Activated CD4-positive, alpha-beta T cell treated with anti-CD3 and anti-CD28 coated beads for 1 hour (primary cell): ENCODE measurements at places on chromosomes 7 and 10.

DNA sequence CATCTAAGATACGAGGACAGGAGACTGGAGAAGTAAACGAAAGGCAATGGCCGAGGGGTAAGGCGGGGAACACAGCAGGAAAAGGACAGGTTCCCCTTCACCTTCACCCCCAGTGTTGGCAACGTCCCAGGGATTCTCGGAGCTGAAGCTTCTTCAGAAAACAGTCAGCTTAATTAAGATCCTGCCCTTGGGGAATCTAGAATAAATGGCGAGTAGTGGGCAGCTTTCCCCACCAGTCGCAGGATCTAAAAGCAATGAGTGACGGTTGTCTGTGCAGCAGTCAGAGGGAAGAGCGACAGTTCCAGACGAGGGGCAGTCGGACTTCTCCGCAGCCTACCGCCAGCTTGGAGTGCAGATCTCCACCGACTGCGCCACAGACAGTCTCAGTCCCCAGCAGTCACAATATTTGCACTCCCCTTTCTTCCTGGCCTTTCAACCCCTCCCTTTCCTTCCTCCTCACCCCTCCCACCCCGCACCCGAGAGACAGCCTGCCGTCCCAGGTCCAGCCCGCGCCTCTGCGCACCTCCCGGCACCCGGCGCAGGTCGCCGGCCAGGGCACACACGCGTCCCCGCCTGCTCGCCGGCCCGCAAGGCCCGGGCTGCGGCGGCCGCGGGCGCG is 10.9 kb upstream of the SP8 start:
- DNase-seq, result no peak

GRCh38 chr10:92678206-92678605 is 11.5 kb upstream of the HHEX start:
- DNase-seq, result no peak

GRCh38 chr7:140195859-140196258 is 19.1 kb upstream of the KDM7A start:
- no peak for DNase-seq

GRCh38 chr10:130927157-130927556 is 384.4 kb downstream of the TCERG1L start:
- DNase-seq, result no peak

DNA sequence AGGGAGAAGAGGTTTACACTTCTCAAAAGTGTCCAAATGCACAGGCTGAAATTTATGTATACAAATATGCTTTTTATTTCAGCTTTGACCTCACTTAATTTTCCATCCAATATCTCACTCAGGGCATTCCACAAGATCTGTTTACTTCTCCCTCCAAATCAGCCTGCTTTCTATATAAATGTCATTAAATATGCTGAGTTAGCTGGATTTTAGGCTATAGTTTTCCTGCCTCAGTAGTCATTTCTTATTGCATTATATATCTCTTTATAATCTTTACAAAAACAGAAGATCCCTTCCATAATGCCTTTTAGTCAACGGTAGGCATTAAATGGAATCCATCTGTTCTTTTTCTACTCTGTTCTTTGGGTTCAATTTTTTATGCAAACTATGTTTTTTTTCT is 71.7 kb upstream of the KCND2 start:
- no peak for DNase-seq

- no peak for DNase-seq
Measured at GRCh38 chr7:121167971-121168370, 160.8 kb upstream of the WNT16 start.

- no peak for DNase-seq
Measured at GRCh38 chr10:61747307-61747706, 84.6 kb downstream of the CABCOCO1 start.

DNA sequence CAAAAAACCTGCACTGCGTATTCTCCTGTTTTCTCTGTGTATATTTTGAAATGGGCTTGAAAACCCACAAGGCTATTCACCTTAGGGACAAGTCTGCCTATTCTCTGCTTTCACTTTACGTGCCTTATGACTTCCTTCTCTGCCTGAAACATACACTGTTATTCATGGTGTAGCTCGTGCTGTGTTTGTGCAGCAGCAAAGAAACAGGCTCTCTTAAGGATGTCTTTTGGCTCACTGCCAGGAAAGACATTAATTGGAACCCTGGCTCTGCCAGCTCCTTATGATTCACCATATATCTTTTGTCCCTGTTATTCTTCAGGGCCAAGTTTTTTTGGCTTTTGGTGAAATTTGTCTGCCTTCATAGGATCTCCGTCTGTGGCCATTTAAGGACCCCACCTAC is 92.4 kb downstream of the TMEM106B start:
- no peak for DNase-seq

GRCh38 chr7:1936531-1937251 is 266.6 kb downstream of the ELFN1 start:
- no peak for DNase-seq

DNA sequence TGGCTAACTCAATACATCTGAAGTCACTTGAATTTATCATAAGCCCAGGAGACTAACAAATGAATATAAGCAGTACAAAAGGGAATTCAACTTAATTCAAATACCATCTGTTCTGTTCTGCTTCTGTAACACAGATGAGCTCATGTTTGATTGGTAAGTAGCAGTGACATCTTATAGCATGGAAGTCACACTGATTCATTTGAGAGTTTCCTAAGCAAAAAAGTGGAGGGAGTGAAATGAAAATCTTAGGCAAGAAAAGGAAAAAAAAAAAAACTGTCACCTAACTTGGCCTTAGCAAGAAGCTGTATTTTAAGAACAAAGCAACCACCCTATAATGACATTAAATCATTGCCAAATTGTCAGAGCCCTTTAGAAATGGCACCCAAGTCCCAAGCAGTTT is 49.5 kb downstream of the SMURF1 start:
- no peak for DNase-seq

DNA sequence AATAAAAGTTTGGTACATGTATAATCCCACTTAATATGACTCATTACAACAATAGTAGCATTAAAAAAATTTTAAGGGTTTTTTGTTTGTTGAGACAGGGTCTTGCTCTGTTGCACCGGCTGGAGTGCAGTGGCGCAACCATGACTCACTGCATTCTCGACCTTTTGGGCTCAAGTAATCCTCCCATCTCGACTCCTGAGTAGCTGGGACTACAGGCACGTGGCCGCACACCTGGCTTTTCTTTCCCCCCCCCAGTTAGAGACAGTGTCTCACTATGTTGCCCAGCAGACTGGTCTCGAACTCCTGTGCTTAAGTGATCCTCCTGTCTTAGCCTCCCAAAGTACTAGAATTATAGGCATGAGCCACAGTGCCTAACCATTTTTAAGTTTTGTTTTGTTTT is 40.7 kb downstream of the KMT2C start:
- no peak for DNase-seq

GRCh38 chr10:95411635-95412034 is 120.8 kb upstream of the PDLIM1 start:
- DNase-seq, result no peak

DNA sequence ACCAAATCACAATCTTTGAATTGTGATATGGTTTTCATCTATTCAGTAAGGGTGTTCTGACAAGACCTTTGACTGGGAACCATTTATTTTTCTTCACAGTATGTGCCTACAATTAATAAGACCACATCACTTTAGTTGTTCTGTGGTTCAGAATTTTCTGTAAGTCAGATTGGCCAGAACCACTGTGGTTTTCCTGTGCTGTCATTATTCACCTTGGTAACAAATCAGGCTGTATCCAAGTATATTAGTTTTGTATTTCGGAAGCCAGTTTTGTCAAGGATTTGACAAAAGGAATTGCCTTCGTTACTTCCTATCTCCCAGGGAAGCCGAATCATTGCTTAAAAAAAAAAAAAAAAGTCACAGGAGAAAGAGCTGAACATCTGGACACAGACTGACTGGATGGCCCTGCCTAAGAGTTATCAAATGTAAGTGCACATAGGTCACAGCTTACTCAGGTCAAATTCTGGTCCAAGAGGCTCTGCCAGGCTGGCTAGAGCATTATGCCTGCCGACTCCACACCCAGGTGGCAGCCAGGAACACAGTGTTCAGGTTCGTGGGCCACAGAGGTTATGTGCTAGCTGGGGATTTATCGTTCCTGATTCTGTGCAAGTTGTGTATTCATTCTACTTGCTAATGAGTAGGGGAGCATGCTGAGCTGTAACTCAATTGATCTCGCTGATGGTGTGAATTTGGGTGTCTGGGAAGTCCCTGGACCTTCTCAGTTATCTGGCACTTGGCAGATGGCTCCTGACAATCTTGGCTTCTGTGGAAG is 175.3 kb downstream of the JAZF1 start:
- no peak for DNase-seq

DNA sequence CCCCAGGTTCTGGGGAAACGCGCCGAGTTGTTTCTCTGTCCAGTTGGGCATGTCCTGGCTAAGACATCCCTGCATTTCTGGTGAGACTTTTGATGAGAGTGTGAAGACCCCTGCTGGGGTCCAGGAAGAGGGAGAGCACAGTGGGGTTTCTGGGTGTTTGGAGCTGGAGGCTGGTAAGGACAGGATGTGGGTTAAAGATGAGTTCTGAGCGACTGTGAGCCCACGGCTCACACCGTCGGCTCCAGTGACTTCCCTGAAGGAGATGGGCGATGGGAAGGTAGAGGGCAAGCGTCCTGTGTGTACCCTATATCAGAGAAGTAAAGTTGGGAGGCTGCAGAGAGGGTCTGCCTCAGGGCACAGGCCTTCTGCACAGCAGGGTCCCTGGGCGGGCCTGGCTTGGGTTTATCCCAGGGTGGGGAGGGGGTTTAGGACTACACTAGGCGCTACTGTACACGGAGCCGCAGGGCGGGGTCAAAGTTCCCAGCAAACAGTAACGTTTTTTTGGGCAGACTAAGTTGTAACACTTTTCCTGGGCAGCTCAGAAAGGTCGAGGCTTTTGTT is 3.6 kb downstream of the EMX2 start:
- no peak for DNase-seq

- DNase-seq, result no peak
Measured at GRCh38 chr10:114523876-114524275, 119.6 kb upstream of the AFAP1L2 start.

GRCh38 chr10:97468162-97468561 is 22.2 kb downstream of the ZDHHC16 start:
- DNase-seq, result no peak

DNA sequence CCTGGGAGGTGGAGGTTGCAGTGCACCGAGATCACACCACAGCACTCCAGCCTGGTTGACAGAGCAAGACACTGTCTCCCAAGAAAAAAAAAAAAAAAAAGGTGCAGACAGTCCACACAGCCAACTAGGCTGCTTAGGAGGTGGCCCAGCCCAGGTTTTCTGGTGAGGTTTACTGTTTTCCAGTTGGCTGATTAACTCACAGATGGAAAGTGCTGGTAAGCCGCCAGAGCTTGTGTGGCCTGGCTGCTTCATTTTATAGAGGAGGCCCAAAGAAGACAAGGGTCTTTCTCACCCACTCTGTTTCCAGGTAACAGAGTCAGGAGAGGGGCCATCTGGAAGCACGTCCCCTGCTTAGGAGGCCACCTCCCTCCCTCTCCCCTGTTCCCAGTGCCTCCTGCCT is 6.2 kb downstream of the RHBDD2 start:
- DNase-seq, result no peak

DNA sequence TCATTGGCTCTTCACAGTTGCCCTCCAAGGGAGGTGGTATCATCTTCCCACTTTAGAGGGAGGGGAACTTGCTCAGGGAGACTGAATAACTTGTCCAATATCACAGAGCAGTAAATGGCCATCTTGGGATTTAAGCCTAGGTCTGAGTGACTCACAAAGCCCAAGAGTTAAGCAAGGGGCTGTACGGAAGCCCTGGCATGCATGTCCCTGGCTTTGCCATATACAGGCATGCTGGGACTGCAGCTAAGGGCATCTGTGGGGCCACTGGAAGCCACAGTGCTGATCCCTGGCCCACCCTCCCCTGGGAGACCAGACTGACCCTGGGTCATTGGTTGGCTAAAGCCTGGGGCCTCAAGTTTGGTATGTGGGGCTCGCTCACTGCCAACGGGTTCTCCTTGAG is 3.1 kb downstream of the VSIR start:
- no peak for DNase-seq

DNA sequence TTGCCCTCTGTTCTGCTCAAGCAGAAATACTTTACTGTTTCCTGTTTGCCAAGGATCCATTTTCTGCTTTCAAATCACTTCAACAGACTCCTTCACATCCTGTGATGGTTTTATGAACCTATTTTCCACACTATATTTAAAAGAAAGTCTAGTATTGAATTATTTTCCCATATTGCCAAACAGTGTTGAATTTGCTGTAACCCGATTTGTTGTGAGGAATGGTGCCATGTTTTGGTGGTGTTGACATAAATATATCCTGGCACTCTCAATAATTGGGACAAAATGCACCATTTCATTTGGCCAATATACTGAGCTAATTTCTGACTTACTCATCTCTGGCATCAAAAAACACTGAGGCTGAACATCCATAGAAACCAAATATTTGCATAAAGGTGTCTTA is 615.4 kb upstream of the SEMA3D start:
- no peak for DNase-seq

- DNase-seq, result no peak
Measured at GRCh38 chr7:108094933-108095710, 35.0 kb downstream of the LAMB4 start.

- no peak for DNase-seq
Measured at GRCh38 chr7:77315182-77315591, 101.0 kb downstream of the GSAP start.

DNA sequence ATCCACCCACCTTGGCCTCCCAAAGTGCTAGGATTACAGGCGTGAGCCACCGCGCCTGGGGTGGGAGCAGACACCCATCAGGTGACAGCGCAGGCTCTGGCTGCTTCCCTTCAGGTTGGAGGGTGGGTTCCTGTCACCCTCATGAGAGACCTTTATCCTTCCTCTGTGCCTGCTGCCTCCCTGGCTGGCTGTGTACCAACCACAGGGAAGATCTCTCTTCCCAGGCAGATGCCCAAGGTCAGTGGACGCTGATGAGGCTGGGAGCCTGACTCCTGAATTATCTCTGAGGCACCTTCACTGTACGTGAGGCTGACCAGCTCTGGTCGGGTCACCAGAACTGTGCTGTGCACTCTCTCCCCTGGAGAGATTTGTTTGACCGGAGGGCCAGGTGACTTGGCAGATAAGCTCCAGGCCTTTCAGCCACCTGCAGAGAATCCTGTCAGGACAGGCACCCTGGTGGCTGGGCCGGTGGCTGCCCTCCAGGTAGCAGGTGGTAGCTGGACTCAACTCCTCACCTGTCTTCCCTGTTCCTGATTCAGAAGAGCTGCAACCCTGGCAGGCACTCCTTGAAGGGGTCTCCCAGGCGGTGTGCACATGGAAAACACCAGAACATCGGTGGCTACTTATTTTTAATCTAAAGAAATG is 251.9 kb downstream of the GLRX3 start:
- DNase-seq, result no peak

- DNase-seq, result no peak
Measured at GRCh38 chr10:68992636-68993440, 4.2 kb downstream of the KIFBP start.

DNA sequence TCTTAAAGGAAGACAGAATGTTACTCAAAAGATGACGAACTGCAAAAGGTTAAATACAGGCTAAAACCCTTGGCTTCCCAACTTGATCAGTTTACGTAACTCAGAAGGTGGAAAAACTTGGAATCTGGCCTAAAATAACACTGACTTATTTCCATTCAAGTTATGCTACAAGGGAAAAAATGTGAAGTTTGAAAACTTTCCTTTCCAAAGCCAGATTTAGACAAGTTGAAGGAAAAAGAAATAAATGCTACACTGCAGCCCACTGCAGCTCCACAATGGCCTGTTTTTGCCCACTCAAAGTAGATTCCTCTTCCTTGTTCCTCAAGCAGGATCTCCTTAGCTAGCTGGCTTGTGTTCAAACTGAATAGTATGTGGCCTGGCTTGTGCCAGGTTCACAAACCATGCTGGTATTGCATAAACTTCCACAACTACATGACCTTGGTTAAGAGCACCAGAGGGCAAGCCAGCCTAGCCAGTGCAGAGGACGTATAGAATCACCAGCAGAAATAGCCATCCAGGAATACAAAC is 166.2 kb downstream of the CPEB3 start:
- DNase-seq, result no peak

GRCh38 chr7:106041140-106041717 is 70.9 kb downstream of the SYPL1 start:
- no peak for DNase-seq
